ENCODE measurements at places on chromosomes 4 and X. TPM values are rescaled to one million over a fixed set of nuclear protein-coding genes. Genes with fewer than 3 reads are reported as not detected.

DNA sequence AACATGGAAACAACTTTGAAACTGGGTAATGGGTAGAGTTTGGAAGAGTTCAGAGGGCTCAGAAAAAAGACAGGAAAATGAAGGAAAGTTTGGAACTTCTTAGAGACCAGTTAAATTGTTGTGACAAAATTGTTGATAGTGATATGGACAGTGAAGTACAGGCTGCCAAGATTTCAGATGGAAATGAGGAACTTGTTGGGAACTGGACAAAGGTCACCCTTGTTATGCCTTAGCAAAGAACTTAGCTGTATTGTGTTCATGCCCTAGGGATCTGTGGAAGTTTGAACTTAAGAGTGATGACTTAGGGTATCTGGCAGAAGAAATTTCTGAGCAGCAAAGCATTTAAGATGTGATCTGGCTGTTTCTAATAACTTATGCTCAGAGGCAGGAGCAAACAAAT lies 5.1 kb upstream of the ARL13A start:
- H3K4me3 ChIP-seq = no peak overlapping the region
- H3K36me3 ChIP-seq = no peaks in the 10 kb centered on the region
- H3K27me3 ChIP-seq = no peaks in the 10 kb centered on the region
- DNase-seq = no peak
- no peaks in the 10 kb centered on the region for H3K4me1 ChIP-seq

ARX gene
- total RNA-seq = 101 TPM

GRCh38 chrX:11967986-11968869 lies 170.0 kb upstream of the FRMPD4 start:
- DNase-seq = no peak
- H3K27ac ChIP-seq = no peak overlapping the region
- H3K4me3 ChIP-seq = no peak overlapping the region
- no peaks in the 10 kb centered on the region for H3K36me3 ChIP-seq
- no peaks in the 10 kb centered on the region for H3K27me3 ChIP-seq
- H3K4me1 ChIP-seq = no peaks in the 10 kb centered on the region

GRCh38 chr4:142696334-142697122 lies 149.6 kb downstream of the INPP4B start:
- no peak overlapping the region for H3K4me3 ChIP-seq
- DNase-seq = no peak
- H3K27me3 ChIP-seq = no peaks in the 10 kb centered on the region
- H3K27ac ChIP-seq = no peak overlapping the region

DNA sequence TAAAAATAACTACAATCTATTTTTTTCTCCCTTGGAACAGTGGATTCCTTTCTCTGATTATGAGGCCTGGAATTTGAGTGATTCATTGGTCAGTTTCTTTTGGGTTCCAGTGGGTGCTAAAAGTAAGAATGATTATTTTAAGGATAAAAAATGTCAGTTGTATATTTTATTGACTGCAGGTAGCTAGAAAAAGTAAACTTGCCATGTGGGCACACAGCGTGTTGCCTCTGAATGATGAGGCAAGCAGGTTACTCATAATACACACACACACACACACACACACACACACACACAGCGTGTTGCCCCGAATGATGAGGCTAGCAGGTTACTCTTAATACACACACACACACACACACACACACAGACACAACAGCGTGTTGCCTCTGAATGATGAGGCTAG lies 13.8 kb downstream of the GALNT7 start:
- no peak for DNase-seq
- H3K27ac ChIP-seq = no peak overlapping the region
- no peaks in the 10 kb centered on the region for H3K27me3 ChIP-seq
- H3K4me3 ChIP-seq = no peak overlapping the region

PCYT1B gene
- 1.3 TPM for total RNA-seq

GRCh38 chrX:41350976-41351569 lies 17.1 kb downstream of the DDX3X start:
- DNase-seq = no peak
- no peaks in the 10 kb centered on the region for H3K4me1 ChIP-seq
- H3K4me3 ChIP-seq = no peak overlapping the region
- H3K27ac ChIP-seq = no peak overlapping the region
- no peaks in the 10 kb centered on the region for H3K27me3 ChIP-seq
- H3K36me3 ChIP-seq = no peaks in the 10 kb centered on the region

DNA sequence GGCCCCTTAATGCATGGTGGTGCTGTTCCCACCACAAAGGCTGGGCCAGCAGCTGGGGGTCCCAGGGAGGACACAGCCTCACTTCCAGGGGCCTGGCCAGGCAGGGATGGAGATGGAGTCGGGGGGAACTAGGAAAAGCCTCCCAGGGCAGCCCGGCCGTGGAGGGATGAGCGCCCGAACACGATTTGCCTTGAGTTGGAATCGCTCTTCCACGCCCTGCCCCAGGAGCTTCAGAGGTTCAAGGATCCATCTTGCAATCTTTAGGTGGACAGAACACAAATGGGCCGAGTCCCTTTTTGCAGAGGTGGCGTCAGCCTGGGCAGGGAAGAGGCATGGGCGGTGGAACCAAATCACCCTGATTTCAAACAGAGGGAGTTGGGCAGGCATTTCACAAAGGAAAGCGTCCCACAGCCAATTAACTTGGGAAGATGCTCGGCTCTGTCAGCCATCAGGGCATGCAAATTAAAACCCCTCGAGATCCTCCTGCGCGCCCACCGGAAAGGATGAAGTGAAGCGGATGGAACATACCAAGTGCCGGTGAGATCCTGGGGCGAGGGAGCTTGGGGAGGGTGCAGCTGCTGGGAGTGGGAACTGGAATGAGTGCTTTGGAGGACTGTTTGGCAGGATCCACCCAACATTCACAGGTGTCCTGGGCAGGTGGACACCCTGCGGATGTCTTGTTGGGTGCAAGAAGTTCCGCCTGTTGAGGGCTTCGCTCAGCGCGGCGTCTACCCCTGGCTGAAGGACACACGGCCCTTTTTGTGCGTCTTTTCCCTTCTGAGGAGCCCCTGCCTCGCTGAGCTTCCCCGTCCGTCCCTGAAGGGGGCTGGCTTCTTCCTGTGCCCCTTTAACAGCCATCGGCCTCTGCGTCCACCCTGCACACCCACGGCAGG lies 75.7 kb downstream of the HTRA3 start:
- H3K4me3 ChIP-seq = no peak overlapping the region
- no peak overlapping the region for H3K27ac ChIP-seq
- no peaks in the 10 kb centered on the region for H3K36me3 ChIP-seq
- H3K4me1 ChIP-seq = peaks cover 34% of the 10 kb centered on the region
